ENCODE measurements at places on chromosomes 13 and 19. TPM values are rescaled to one million over a fixed set of nuclear protein-coding genes. Genes with fewer than 3 reads are reported as not detected.

BORA gene
- total RNA-seq = 20.1 TPM

CACNG8 gene
- 0.59 TPM for total RNA-seq

KRTDAP gene
- 0.44 TPM for total RNA-seq

GNA15 gene
- not detected for total RNA-seq
